RWPE2 (cell line): ENCODE measurements at places on chromosomes 7 and 10.

GRCh38 chr7:47478017-47478344, 103.9 kb downstream of the TNS3 start:
- DNase-seq, result peak; percentile 32

DNA sequence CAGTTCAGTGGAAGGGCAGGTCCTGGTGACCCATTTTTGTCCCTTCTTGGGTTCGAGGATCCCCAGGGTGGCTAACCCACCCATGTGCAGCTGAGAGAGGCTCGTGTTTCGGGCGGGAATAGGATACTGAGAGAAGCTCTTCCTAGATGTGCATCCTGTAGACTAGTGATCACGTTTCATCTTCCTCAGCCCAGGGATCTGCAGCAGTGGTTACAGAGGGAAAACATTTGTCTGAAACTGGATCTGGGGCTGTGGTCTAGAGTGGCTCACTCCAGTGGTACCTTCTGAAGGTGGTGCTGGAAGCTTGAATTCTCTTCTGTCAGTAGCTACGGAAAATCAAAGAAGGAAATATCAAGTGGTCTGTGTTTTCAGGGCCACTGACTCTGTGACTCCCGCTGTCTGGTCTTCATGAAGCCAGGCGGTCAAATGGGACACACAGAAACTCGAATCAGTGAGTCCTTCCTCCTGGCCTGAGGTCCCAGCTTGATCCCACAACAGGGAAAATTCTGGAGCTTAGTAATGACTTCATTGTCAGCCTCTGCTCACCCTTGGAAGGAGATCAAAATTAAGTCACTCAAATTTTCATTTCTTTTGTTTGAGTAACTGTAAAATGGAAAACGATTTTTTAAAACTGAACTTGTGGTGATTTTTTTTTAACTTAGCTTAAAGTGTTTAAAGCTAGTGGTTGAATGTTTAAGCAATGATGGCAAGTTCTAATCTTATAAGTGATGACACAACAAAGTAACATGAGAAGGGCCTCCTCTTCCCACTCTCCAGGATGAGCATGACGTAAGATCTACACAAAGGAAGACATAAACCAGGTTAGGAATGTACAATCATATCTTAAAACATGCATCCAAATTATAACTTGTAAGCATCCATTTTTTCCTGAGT, 469.3 kb upstream of the KLF6 start:
- DNase-seq, result no peak

- no peak for DNase-seq
Measured at GRCh38 chr7:43823941-43824340, 45.4 kb downstream of the MRPS24 start.

- no peak for DNase-seq
Measured at GRCh38 chr10:23345861-23346260, 1.3 kb upstream of the C10orf67 start.

DNA sequence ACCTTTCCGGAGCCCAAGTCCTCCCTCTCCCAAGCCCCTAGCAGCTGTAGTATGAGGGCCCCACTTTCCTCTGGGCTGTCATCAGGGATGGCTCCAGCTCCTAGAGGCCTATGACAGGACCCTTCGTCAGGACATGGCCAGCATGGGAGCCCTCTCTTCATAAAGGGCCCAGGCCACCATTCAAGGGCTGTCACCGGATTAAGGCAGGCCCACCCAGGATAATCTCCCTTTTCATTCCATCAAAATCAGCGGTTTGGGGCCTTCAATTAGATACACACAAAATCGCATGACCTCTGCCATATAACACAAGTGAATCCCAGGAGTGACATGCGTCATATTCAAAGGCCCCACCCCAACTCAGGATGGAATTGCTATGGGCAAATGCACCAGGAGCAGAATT, 12.2 kb upstream of the GDF10 start:
- no peak for DNase-seq

DNA sequence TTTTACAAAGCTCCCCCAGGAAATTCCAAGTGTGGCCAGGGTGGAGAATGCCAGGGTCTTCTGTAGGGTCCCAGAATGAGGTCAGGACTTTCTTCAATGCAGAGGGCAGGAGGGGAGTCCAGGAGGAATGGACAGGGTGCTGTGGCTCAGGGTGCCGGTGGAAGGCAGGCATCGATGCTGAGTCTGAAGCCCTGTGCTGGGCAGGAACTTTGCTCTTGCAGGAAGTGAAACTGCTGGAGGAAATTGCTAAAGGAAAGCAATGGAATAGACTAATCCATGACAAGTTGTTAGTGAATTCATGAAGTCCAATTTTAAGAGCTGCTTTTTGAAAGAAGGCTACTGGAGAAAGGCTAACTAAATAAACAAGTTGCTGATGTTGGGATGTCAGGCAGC, 14.8 kb downstream of the PTPRE start:
- no peak for DNase-seq

DNA sequence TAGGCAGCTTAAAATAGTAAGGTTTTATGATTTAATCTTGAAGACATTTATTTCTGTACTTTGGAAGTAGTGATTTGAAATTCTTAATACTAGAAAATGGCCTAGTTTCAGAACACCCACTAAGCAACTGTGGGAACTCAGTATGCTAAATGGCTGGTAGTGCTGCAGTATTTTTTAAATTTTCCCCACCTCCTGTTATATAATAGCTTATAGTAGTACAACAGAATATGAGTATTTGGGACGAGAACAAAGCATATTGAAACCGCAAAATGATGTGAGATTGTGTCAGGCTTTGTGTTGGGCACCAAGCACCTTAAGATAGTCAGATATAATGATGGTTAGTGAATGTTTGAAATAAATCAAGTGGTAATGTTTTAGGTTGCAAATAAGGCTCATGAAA, 8.1 kb downstream of the SHOC2 start:
- DNase-seq, result no peak

- DNase-seq, result no peak
Measured at GRCh38 chr7:22146961-22147512, 201.3 kb upstream of the CDCA7L start.
